ENCODE measurements at places on chromosomes 2 and 18. TPM values are rescaled to one million over a fixed set of nuclear protein-coding genes. Genes with fewer than 3 reads are reported as not detected.

The DSC1 gene
- not detected for polyA plus RNA-seq

The TTLL4 gene
- polyA plus RNA-seq = 4.8 TPM

The SNTG2 gene
- not detected for polyA plus RNA-seq

The POMC gene
- polyA plus RNA-seq = 3.9 TPM

The GATA6 gene
- polyA plus RNA-seq = not detected

The ESPNL gene
- not detected for polyA plus RNA-seq

The FAM161A gene
- polyA plus RNA-seq = 0.74 TPM

The IL1RN gene
- polyA plus RNA-seq = not detected

The FRZB gene
- polyA plus RNA-seq = not detected

The SFT2D3 gene
- polyA plus RNA-seq = 4.5 TPM

The TGFA gene
- 0.07 TPM for polyA plus RNA-seq

The GPR45 gene
- polyA plus RNA-seq = not detected

- H3K27me3 ChIP-seq = peaks cover 8% of the 10 kb centered on the region
- H3K4me3 ChIP-seq = no peak overlapping the region
- no peak for DNase-seq
These were observed 24.7 kb downstream of the ASB18 start for GRCh38 chr2:236239276-236240065.

GRCh38 chr18:13461936-13462335, 243.4 kb downstream of the LDLRAD4 start:
- peaks cover 58% of the 10 kb centered on the region for H3K4me1 ChIP-seq
- DNase-seq = no peak
- H3K27me3 ChIP-seq = no peaks in the 10 kb centered on the region
- no peak overlapping the region for H3K4me3 ChIP-seq

DNA sequence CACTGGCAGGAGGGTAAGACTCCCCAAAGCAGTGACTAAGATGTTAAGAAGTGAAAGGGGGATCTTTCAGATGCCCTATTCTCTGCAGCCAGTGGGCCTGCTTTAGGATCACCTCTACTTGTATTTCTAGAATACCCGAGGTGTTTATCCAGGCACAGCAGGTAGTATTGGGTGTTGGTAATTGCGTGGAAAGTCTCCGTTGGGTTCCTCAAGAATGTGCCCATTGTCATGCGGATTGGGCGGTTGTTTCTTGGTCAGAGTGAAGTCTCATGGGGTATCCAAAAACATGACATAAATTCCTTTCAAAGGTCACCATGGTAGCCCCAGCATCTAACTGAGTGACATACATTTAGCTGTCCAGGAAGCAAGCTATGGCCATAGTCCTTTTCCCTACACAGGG, 308.8 kb downstream of the RPIA start:
- DNase-seq = no peak
- H3K27ac ChIP-seq = no peak overlapping the region
- H3K4me1 ChIP-seq = no peaks in the 10 kb centered on the region
- H3K4me3 ChIP-seq = no peak overlapping the region
- H3K36me3 ChIP-seq = no peaks in the 10 kb centered on the region

GRCh38 chr2:23526114-23526513, 141.1 kb downstream of the KLHL29 start:
- no peak overlapping the region for H3K27ac ChIP-seq
- no peak for DNase-seq

- H3K4me3 ChIP-seq = no peak overlapping the region
- no peaks in the 10 kb centered on the region for H3K36me3 ChIP-seq
- peaks cover 28% of the 10 kb centered on the region for H3K4me1 ChIP-seq
- no peaks in the 10 kb centered on the region for H3K27me3 ChIP-seq
- DNase-seq = no peak
- H3K27ac ChIP-seq = no peak overlapping the region
These were observed 4.0 kb downstream of the VAMP5 start for GRCh38 chr2:85588236-85588635.

DNA sequence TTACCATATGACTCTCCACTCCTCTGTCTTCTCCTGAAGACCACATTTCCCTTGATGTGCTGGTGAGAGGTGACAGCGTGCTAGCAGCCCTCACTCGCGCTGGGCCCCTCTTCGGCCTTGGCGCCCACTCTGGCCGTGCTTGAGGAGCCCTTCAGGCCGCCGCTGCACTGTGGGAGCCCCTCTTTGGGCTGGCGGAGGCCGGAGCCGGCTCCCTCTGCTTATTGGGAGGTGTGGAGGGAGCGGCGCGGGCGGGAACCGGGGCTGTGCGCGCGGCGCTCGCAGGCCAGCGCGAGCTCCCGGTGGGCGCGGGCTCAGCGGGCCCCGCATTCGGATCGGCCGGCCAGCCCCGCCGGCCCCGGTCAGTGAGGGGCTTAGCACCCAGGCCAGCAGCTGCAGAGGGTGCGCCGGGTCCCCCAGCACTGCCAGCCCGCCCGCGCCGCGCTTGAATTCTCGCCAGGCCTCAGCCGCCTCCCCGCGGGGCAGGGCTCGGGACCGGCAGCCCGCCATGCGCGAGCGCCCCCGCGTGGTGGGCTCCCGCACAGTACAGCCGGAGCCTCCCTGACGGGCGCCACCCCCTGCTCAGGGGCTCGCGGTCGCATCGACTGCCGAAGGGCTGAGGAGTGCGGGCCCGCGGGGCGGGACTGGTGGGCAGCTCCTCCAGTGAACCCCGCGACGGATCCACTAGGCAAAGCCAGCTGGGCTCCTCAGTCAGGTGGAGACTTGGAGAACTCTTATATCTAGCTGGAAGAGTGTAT, 246.6 kb upstream of the REG3G start:
- H3K27ac ChIP-seq = no peak overlapping the region
- no peak for DNase-seq
- H3K27me3 ChIP-seq = no peaks in the 10 kb centered on the region
- no peaks in the 10 kb centered on the region for H3K36me3 ChIP-seq

DNA sequence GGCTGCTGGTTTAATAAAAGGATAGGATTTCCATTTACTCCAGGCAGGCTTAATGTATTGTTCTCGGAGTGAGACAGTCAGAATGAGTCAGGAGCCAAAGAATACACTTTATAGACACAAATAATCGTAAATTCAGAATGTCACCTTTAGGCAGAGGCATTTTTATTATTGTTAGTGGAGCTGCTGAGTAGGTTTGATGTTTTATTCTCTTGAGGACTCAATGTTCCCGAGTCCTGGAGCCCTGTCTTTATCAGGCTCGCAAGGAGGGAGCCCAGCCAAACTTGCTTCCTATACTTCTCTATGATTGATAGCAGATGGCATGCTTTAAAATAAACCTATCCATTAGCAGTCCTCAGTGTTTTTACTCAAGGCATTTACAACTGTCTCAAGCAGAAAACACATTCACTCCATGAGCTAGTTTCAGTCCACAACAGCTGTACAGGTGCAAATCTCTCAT, 492.3 kb upstream of the ZEB2 start:
- H3K4me1 ChIP-seq = no peaks in the 10 kb centered on the region
- H3K27me3 ChIP-seq = no peaks in the 10 kb centered on the region
- H3K27ac ChIP-seq = no peak overlapping the region
- H3K4me3 ChIP-seq = no peak overlapping the region
- H3K36me3 ChIP-seq = no peaks in the 10 kb centered on the region
- no peak for DNase-seq

GRCh38 chr18:28820353-28820752, 643.4 kb upstream of the CDH2 start:
- no peaks in the 10 kb centered on the region for H3K4me1 ChIP-seq
- no peaks in the 10 kb centered on the region for H3K27me3 ChIP-seq
- H3K4me3 ChIP-seq = no peak overlapping the region
- H3K36me3 ChIP-seq = no peaks in the 10 kb centered on the region

GRCh38 chr2:174752403-174753037, 11.8 kb downstream of the CHRNA1 start:
- no peaks in the 10 kb centered on the region for H3K36me3 ChIP-seq
- DNase-seq = peak; percentile 25
- H3K27ac ChIP-seq = no peak overlapping the region
- peaks cover 25% of the 10 kb centered on the region for H3K4me1 ChIP-seq

DNA sequence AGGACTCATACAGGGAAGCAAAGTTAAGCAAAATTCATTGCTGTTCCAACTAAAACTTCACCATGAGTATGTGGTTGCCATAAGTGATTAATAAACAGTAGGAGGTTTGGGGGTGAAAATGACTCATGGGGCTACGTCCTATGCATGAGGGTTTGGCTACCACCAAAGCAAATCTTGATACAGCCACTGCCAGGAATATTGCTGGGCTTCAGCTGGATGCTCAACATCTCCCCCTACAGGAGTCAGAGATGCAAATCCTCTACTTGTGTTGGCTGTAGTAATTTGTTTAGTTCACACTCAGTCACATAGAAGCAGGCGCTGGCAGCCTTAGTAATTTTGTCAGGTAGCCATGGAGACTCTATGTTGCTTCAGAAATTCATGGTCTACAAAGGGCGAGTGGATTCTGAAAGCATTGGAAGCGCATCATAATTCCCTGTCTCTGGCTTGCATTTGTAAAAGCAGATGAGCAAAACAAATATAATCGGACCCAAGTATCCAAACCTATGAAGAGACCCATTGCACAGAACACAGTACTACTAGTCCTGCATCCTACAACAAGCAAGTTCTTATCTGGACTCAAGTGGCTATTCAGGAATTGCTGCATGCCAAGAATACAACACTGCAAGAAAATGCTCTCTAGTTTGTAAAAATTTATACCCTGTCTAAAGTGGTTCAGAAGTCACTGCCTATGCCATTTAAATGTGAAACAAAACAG, 76.0 kb downstream of the CD28 start:
- no peaks in the 10 kb centered on the region for H3K36me3 ChIP-seq
- DNase-seq = peak; percentile 28
- no peak overlapping the region for H3K27ac ChIP-seq
- peaks cover 8% of the 10 kb centered on the region for H3K4me1 ChIP-seq

GRCh38 chr2:6880200-6880733, 2.7 kb downstream of the RSAD2 start:
- peak overlapping the region; percentile 11 for H3K4me3 ChIP-seq
- peak; percentile 14 for DNase-seq
- peaks cover 32% of the 10 kb centered on the region for H3K4me1 ChIP-seq
- H3K27me3 ChIP-seq = no peaks in the 10 kb centered on the region
- no peaks in the 10 kb centered on the region for H3K36me3 ChIP-seq
- H3K27ac ChIP-seq = no peak overlapping the region

DNA sequence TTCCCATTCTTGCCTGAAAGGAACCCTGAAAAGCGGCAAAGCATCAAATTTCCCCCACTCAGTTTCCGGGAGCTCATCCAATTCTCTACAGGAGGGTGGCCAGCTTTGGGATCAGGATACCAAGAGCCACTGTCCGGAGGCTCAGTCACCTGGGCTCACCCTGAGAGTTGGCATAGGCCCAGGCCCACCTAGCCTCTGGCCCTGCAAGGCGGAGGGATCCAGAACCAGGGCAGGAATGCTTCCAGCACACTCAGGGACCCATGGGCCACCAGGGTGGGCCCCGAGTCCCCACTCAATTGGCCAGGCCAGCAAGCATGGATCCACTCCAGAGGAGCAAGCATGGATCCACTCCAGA, 432.9 kb upstream of the MYT1L start:
- H3K4me1 ChIP-seq = no peaks in the 10 kb centered on the region
- H3K27me3 ChIP-seq = no peaks in the 10 kb centered on the region
- no peaks in the 10 kb centered on the region for H3K36me3 ChIP-seq
- H3K4me3 ChIP-seq = no peak overlapping the region
- no peak overlapping the region for H3K27ac ChIP-seq
- no peak for DNase-seq

- DNase-seq = no peak
- no peaks in the 10 kb centered on the region for H3K36me3 ChIP-seq
- no peak overlapping the region for H3K27ac ChIP-seq
- no peaks in the 10 kb centered on the region for H3K27me3 ChIP-seq
- no peak overlapping the region for H3K4me3 ChIP-seq
These were observed 901.4 kb downstream of the DCDC2C start for GRCh38 chr2:4604767-4605166.

DNA sequence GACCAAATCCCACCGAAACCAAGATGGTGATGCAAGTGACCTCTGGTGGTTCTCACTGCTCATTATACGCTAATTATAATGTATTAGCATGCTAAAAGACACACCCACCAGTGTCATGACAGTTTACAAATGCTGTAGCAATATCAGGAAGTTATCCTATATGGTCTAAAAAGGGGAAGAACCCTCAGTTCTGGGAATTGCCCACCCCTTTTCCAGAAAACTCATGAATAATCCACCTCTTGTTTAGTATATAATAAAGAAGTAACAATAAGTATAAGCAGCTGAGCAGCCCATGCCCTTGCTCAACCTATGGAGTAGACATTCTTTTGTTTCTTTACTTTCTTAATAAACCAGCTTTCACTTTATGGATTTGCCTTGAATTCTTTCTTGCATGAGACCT, 31.0 kb upstream of the FMNL2 start:
- no peak overlapping the region for H3K4me3 ChIP-seq
- H3K27me3 ChIP-seq = peaks cover under 1% of the 10 kb centered on the region
- H3K27ac ChIP-seq = no peak overlapping the region
- no peak for DNase-seq

- H3K4me1 ChIP-seq = peaks cover 48% of the 10 kb centered on the region
- no peak overlapping the region for H3K27ac ChIP-seq
- peak overlapping the region; percentile 20 for H3K4me3 ChIP-seq
- no peak for DNase-seq
- no peaks in the 10 kb centered on the region for H3K27me3 ChIP-seq
These were observed 3.0 kb upstream of the CEP68 start for GRCh38 chr2:65053199-65053598.

DNA sequence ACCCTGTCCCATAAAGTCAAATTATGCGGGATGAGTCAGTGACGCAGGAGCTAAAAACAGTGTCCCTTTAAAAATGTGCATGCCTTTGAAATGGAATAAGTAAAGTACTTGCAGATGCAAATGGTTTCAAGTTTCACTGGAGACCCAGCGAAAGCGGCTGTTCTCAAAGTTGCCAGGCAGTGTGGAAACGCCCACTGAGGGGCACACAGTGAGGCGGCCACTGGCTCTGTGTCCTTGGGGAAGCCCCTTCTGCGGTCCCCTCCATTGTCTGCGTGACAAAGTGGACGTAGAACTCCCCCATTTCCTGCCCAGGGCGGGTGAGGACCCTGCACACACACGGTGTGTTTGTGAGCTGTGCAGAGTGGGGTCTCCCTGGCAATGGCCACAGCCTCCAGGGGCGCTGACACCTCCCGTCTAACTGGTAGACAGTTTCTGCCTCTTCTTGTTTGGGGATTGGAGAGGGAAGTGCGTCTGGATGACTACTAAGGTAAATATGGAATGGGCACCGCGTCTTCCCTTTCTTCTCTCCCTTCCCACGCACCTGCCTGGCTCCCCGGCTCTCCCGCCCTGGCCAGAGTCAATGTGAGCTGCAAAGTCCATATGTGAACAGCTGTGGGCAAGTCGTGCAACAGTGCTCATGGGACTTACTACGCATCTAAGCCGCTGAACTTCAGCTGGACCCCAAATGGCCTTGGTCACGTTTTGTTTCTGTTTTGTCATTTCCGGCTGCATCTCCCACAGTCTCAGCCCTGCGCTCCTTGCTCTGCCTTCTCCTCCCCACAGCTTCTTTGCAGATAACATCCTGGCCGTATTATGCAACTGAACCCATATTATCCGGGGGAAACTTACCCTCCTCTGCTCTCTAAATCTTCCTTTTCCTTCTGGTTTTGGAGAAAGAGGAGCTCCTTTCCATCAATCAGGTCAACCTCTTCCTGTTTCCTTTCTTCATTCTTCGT, 33.7 kb upstream of the ZNF516 start:
- no peaks in the 10 kb centered on the region for H3K4me1 ChIP-seq
- H3K27ac ChIP-seq = no peak overlapping the region
- peak overlapping the region; percentile 13 for H3K4me3 ChIP-seq

Data from CD4-positive, CD25-positive, alpha-beta regulatory T cell (primary cell).